AG09319 (cell line): ENCODE measurements at places on chromosomes 7 and 10.

- DNase-seq: no peak
Measured at GRCh38 chr10:84244651-84245270, at the start of gene RGR. TSS of gene RGR (plus strand) at chr10:84245053. CDS start at chr10:84245091, 38 bp downstream.

- no peak for DNase-seq
Measured at GRCh38 chr7:124205526-124205925, 172.7 kb upstream of the TMEM229A start.

- no peak for DNase-seq
Measured at GRCh38 chr10:120998251-120998650, 147.1 kb downstream of the WDR11 start.

DNA sequence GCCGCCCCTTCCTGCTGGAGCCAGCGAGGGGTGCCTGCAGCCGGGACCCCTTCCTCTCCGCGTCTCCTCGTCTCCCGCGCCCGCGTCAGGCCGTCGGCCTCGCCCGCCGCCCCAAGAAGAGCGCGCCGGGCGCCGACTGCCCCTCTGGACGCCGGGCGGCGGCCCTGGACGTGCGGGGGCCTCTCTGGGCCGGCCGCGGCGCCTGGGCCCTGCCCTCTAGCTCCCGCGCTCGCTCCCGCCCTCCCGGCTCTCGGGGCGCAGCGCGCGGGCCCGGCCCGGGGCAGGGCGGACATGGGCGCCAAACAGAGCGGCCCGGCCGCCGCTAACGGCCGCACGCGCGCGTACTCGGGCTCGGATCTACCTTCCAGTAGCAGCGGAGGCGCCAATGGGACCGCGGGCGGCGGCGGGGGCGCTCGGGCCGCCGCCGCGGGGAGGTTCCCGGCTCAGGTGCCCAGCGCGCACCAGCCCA, 704 bp downstream of the ZNRF2 start:
- DNase-seq: no peak

GRCh38 chr7:157282141-157282801, 54.5 kb upstream of the DNAJB6 start:
- DNase-seq: no peak

- no peak for DNase-seq
Measured at GRCh38 chr10:132512693-132513345, 24.8 kb upstream of the INPP5A start.

DNA sequence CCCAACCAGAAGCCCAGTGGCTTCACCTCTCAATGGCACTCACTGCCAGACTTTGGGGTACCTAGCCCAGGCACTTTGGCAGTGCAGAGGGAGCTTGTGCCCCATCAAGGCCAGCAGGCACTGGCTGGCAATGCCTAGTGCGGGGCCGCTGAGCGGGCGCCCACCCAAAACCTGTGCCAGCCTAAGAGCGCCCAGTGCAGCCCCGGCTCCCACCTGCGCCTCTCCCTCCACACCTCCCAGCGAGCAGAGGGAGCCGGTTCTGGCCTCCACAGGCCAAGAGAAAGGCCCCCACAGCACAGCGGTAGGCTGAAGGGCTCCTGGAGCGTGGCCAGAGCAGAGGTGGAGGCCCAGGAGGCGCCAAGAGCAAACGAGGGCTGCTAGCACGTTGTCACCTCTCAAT, 930.8 kb downstream of the IPMK start:
- no peak for DNase-seq

DNA sequence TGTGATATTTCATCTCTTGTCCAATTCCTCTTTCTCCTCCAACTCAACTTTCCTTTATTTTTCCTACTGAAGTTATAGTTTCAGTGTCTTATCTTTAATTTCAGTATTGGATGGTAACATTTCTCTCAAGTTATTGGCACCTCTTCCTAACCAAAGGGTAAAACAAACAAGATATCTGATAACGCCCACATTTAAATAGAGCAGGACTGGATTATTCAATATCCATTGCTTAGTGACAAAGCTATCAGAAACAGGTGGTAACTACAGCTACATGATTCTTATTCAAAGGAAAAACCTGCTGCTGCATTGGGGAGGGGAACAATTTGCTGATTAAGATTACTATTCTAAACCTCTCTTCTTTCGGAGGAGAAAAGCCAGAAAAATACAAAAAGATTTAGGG, 87.8 kb downstream of the TAF3 start:
- no peak for DNase-seq

DNA sequence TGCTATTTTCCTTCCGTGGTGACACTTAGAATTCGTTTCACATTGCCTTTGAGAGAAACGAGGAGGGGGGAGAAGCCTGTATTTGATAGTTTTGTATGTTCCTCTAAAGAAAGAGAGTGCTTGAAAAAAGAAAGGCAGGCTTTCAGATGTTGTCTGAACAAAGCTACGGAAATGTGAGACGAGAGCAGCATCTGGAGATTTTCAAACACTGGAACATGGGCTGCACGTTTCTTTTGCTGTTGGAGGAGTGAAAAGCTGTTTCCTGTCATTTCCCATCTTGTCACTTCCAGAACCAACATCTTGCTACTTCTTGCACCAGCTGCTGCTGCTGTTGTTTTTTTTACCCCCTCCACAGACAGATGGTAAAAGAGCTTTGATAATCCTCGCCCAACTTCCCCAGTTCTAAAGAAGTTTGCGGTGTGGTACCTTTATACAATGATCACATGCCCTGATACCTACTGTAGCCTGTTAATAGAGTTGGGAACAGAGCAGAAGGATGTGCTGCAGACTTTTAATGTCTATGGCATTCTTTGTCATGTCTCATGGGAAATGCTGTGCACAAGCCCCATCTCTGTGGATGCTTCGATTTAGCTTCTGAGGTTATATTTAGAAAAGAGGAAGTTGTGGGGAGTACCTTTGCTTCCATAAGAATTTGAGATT, 408.1 kb downstream of the AUTS2 start:
- DNase-seq: no peak

DNA sequence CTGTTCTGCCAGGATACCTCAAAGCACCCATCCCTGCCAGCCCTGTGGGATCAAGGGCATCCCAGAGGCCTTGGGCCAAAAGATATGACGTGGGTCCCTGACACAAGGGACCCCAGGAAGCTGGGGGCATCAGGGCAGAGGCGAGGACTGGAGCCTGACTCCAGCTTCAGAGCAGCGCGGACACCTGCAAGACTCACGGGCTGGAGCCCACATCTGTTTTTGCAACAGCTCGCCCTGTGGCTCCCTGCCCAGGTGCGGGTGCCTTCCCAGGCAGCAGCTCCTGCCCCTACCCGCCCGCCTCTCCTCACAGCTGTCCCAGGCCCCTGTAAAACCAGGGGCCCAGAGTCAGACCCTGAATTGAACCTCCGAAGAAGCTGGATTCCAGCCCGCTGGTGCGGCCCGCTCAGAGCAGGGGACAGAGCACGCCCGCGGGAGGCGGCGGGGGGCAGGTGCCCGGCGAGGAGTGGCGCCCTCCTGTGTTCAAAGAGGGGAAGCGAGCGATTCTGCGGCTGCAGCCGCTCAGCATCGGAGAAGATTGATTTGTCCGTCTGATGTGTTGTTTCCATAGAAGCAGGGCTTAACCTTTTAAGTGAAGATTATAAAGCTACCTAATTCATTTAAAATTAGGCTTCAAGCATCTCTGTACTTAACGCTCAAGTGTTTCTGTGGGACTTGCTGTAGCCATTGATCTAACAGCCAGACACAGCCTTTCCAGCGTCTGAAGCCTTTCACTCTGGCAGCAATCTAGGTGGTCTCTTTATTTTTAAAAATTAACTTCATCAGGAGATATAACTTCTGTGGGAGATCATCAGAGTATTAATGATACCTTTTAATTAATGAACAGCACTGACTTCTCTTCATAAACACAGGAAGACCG, 88.4 kb downstream of the BEND7 start:
- no peak for DNase-seq

DNA sequence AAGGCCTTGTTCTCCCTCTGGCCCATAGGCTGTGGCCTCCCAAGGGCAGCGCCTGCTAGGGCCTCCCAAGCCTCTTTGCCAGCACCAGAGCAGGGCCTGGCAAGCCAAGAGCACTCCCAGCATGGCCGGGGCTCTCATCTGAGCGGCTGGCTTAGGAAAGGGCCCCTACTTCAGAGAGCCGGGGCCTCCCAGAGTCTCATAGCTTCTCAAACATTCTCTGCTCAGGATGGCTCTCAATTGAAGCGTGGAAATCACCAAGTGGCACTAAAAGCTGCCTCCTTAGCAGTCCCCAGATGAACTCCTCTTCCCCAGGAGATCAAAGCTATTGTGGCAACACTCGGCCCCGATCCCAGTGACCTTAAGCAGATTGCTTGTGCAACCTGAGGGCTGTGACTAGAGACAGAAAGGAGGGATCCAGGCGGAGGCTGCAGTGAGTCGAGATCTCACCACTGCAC, 69.4 kb downstream of the FAM53B start:
- no peak for DNase-seq

DNA sequence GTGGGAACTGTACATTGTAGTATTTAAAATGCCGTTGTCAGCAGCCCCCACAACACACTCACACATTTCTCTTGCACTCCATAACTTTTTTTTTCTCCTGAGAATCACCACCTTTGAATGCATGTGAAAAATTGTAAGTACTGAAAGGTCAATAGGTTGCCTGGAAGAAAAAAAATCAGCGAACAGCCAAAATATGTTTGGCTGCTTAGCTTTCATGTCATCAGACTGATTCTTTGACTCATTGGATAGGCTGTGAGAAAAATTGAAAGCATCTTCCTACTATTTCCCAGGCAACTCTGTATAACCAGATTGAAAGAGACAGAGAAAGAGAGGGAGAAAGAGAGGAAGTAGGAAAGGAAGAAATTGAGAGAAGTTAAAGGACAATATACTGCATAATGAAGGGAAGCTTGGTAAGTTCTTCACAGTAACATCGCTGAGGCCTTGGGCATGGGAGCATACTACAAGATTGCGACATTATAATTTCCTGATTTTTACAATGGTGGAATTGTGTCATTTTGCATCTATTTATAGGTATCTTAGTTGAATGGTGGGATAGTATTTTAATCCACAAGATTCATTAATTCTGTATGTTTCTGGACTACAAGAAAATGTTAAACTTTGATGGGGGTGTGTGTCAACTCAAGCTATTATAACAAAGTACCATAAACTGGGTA, 249.3 kb upstream of the KCND2 start:
- no peak for DNase-seq

- DNase-seq: no peak
Measured at GRCh38 chr10:7329219-7329618, 81.6 kb downstream of the SFMBT2 start.

- no peak for DNase-seq
Measured at GRCh38 chr10:119176166-119176565, 2.4 kb downstream of the PRDX3 start.

DNA sequence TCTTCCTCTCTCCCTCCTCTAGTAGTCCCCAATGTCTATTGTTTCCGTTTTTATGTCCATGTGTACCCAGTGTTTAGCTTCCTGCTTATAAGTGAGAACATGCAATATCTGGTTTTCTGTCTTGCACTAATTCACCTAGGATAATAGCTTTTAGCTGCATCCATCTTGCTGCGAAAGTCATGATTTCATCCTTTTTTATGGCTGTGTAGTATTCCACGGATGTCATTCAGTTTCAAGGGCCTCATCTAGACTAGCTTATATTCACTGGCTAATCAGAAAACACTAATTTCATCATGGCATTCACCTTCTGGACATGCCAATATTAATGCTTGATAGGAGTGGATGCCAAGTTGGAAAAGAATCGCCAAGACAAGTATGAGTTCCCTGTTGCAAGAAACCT, 619.6 kb upstream of the AUTS2 start:
- DNase-seq: no peak

DNA sequence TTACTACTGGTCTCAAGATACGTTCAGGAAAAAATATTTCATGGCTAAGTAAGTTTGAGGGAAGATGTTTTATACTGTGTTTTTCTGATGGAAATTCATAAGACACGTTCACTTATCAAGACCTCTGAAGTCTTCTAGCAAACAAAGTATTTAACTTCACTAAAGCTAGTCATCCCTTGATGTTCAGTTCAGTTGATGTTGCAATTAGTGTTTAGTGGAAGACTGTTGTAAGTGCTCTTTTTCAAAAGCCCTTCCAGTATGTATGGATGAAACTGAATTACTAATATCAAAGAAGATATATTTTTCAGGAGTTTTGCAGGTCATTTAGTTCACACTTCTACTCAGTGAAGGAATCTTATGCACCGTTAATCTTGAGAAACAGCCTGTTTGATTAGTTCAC, 25.1 kb downstream of the CUL1 start:
- no peak for DNase-seq

DNA sequence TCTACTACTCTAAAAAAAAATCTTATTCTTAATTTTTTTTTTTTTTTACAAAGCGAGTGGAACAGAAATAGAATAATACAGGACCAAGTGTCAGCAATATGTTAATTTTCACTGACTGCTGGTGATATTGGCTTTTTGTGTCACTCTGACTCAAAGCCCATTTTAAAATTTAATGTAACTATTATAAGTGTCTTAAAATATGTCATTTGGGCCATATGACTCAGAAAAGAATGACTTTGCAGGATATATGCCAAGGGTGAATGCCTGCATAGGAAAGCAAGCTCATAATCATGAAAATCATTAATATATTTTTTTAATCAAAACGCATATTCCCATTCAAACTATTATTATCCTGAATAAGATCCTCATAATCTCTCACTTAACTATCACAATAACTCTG, 149.2 kb downstream of the GNAT3 start:
- DNase-seq: no peak

DNA sequence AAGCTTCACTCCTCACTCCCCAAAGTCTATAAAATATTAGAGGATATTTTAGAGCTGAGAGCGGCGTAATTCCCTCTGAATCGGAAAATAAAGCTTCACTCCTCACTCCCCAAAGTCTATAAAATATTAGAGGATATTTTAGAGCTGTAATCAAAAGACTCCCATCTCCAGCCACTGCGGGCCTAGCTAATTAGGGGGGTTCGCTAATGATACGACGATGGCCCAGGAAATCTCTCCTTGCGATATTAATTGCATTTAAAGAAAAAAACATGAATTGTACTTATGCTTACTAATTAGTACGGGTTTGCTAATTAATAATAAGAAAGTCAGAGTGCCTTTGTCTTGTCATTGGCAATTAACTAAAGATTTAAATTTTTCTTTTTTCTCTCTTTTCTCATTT, 235.9 kb downstream of the MAD1L1 start:
- no peak for DNase-seq

GRCh38 chr10:110864662-110865140, 7.0 kb upstream of the PDCD4 start:
- no peak for DNase-seq

DNA sequence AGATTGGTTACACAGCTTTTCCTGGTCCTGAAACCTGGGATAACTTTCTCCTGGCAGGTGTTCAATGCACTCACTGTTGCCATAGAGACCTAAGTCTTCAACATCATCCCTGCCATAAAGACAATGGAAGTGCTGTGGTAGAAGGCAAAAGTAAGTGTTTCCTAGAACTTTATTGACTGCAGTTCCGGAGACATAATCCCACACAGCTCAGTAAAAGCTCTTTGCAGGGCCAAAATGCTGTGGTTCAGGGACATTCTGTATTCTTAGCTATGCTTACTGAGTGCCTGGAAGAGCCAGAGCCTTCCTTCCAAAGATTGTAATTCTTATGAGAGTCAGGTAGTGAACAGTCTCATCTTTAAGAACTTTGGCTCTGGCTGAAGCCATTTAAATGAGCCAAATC, 5.3 kb downstream of the WIPF3 start:
- DNase-seq: no peak

GRCh38 chr10:27341001-27341400, 100.4 kb upstream of the ACBD5 start:
- no peak for DNase-seq
